T-cell (primary cell): ENCODE measurements at places on chromosomes 7 and 10.
A peak's percentile ranks its signal among the peaks of the same experiment; 100 is the strongest.

DNA sequence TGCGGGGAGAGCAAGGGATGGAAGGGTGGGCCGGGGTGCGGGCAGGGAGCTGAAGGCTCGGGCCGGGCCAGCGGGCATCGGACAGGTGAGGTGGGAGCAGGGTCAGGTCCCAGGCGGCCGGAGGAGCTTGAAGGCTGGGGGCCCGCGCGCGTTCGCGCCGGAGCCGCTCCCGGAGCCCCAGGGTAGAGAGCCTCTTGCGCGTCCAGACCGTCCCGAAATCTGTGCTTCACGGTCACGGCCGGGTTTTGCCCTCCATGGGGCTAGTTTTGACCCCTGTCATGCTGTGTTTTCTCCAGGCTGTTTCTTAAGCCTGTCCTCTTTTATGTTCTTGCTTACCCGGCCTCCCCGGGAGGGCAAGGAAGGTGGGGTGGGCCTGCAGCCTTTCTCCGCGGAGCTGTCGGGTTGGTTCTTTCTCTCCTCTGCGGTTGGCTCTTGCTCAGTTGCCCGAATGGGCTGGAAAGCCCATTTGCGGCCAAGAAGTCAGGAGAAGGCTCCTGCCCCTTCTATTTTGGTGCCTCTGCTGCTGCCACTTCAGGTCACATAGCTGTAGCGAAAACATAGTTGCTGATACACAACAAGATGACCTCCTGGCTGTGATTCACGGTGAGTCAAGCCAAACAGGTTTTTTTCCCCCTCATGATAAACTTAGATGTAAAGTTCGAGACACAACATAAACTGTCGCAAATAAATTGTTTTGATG, 650 bp downstream of the UBE2D1 start:
- peak; percentile 1 for DNase-seq
- peaks cover 5% of the 10 kb centered on the region for H3K4me1 ChIP-seq
- peak overlapping the region; percentile 63 for H3K4me3 ChIP-seq
- no peaks in the 10 kb centered on the region for H3K36me3 ChIP-seq
- H3K27me3 ChIP-seq = no peaks in the 10 kb centered on the region

DNA sequence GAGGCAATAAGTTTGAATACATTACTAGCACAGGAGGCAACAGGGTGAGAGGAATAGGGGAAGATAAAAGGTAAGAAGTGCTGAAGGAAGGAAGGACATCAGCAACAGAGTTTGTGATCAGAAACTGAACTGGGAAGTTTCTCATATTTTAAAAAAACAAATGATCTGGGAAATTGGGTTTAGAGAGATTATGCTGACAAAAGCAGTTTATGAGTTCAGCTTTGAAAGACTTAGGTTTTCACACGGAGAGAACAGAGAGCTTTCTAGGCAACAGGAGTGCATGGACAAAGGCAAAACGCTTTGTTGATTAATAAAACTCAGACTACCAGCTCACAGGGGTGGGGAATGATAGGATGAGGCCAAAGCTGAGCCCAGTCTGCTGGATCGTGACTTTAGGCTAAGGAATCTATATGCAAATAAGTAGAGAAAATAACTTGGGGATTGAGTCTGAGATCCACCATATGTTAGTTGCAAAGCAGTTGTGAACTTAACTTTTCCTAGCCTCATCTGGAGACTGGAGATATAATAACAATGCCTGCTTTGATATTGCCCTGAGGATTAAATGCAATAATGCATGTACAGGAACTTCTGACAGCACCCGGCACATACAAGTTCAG, 4.2 kb downstream of the OSBPL3 start:
- no peak overlapping the region for H3K27ac ChIP-seq
- no peaks in the 10 kb centered on the region for H3K36me3 ChIP-seq
- no peak for DNase-seq
- peaks cover 30% of the 10 kb centered on the region for H3K4me1 ChIP-seq

DNA sequence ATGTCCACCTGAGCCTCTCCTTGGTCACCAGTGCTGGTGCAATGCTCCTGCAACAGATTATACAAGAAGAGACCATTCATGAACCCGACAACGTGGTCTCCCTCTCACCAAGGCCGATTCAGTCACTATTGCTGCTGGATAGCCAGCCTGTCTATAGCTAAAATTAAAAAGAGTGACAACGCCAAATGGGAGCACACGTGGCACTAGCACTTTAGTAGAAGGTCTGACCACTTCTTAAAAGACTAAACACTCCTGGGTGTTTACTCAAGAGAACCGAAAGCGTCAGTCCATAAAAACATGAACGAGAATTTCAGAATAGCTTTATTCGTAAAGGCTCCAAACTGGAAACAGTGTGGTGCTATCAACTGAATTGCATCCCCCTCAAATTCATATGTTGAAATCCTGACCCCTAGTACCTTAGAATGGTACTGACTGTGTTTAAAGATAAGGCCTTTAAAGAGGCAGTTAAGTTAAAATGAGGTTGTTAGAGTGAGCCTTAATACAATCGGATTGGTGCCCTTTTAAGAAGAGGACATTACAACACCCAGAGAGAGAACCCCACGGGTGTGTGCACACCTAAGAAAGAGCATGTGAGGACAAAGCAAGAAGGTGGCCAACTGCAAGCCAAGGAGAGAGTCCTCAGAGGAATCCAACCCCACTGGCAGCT, 4.4 kb upstream of the GALNTL5 start:
- H3K4me1 ChIP-seq = no peaks in the 10 kb centered on the region
- no peak overlapping the region for H3K4me3 ChIP-seq
- DNase-seq = no peak

DNA sequence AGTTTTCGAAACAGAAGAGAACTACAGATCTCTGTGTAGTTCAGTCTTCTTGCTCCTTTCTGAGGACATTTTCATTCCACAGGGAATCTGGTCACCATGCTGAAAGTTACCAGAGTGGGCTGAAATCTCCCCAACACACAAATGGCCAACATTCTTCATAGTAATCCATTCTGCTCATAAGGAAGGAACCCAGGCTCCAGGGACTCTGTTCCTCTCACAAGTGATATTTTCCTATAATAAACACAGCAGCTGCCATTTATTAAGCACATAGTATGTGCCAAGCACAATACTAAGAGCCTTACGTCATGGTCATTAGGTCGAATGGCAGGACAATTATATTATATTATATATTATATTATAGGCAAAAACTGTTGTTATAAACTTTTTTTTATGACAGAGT, 109.8 kb downstream of the RAB11FIP2 start:
- H3K36me3 ChIP-seq = no peaks in the 10 kb centered on the region
- no peak for DNase-seq
- H3K4me3 ChIP-seq = no peak overlapping the region

- H3K27me3 ChIP-seq = peaks cover 6% of the 10 kb centered on the region
- no peak for DNase-seq
- no peaks in the 10 kb centered on the region for H3K36me3 ChIP-seq
- no peak overlapping the region for H3K27ac ChIP-seq
- H3K4me1 ChIP-seq = no peaks in the 10 kb centered on the region
These were observed 83.6 kb downstream of the PPP1R3C start for GRCh38 chr10:91549262-91549661.

DNA sequence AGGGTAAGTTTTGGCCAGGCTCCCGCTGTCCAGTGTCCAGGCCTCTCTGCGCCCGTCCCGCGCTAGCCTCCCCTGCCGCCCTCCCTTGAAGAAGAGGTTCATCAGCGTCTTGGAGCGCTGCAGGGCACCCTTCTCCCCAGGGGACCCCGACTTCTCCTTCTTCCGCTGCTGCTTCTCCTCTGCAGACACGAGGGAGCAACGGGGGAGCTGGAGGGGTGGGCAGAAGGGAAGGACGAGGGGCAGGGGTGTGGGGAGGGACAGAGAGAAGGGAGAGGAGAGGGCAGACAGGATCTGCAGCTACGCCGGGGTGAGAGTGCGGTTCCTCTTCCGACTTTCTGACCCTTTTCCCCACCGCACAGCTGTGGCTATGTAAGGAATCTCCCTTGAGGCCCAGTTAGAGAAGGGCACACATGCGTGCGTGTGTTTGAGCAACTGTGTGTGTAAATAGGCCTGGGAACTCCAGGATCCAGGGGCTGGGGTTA, 12.8 kb downstream of the PDZD7 start:
- H3K27ac ChIP-seq = no peak overlapping the region
- no peak overlapping the region for H3K4me3 ChIP-seq
- H3K4me1 ChIP-seq = peaks cover 20% of the 10 kb centered on the region
- H3K36me3 ChIP-seq = no peaks in the 10 kb centered on the region
- no peak for DNase-seq

DNA sequence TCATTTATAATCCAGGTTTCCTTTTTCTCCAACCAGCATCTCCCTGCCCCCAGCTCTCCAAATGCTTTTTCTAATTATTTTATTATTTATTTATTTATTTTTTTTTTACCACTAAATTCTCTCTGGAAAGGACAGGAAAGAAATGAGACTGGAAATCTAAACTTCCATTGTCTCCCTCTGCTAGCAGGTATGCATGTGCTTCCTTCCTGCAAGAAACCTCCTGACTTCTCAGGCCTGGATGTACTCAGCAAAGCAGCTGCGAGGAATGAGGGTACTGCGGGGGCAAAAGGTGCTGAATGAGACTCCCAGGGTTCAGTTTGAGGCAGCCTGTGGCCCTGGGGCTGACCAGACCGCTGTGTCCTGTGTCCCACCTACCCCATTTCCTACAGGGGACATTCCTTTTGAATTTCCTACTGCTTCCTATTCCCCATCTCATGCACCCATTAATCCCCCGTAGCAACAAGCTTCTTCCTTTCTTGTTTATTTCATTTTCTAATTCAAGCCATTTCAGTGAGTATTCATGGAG, 324.6 kb upstream of the IGFBP3 start:
- H3K27ac ChIP-seq = no peak overlapping the region
- no peaks in the 10 kb centered on the region for H3K4me1 ChIP-seq
- H3K27me3 ChIP-seq = no peaks in the 10 kb centered on the region
- H3K36me3 ChIP-seq = no peaks in the 10 kb centered on the region
- no peak for DNase-seq
